ENCODE measurements at places on chromosomes 16 and 17.

- no peak for DNase-seq
Measured at GRCh38 chr17:61328351-61328750, 71.3 kb upstream of the TBX2 start.

DNA sequence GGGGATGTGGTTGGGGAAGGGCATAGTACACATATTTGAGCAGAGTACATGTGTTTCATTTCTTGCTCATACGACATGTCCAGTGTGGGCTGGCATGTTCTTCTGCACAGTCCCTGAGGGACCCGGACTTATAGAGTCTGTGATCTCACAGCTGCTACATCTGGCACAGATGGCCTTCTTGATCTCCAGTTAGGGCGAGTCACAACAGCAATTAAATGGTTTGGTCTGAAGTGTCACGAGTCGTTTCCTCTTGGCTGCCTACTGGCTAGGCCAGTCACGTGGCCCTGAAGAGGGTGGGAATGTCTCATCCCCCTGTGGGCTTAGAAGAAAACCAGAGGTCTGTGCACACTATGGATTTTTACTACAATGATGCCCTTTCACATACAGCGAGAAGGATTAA lies 443.6 kb downstream of the WWOX start:
- no peak for DNase-seq

DNA sequence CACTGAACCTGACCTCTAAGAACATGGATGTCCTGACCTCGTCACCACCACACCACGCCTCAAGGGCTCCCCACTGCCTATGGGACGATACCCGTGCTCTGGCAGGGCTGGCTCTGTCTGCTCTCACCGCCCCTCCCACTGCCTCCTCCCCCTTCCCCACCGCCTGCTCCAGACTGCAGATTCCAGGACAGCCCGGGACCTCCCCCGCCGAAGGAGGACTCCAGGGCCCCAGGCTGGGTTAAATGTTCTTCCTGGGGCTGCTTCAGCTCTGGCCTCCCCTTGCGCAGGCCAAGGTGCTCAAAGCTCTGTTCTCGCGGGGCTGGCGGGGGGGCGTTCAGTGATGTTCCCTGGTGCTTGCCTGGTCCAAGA lies 3.1 kb downstream of the NPW start:
- peak; percentile 27 for DNase-seq

DNA sequence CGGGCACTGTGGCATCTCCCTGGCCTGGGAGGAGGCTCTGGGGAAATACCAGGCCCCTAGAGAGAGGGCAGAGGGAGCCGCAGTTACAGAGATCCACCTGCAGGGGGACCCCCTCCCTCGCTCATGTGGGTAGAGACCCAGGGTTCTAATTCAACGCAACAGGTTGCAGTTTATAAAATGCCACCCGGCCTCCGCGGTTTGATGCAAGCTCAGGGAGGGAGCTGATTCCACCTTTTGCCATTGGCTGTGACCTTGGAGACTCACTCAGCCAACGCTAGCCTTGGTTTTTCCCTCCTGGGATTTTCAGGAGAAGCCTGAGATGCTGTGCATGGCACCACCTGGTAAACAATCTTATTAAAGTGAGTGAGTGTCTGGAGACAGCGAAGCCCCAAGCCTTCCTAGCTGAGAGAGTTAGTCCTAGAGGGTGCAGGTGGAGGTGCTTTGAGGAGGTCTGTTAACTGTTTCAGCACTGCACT lies 12.1 kb downstream of the TTLL6 start:
- DNase-seq = peak; percentile 63

DNA sequence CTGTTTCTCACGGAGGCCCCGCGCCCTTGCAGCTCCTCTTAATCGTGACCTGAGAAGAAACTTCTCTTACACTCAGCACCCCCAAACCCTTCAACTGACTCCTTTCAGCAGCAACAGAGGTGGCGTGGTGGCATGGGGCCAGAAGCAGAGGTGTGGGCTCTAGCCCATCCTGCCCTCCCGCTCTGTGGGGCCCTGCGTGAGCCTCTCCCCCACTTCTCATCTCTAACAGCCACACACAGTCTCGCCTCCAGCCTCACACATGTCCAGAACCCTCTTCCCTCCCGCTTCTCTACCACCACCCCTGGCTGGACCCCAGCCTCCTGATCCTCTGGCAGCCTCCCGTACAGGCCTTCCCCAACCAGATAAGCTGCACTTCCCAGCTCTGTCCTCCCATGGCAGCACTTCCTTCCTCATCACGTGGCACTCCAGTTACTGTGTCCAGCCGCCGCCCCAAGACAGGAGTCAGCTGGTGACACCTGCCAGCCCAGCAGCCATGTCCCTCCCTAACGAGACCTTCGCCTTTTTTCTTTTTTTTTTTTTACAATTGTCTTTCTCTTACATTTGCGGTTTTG lies 30.5 kb downstream of the NSMCE1 start:
- DNase-seq = no peak

GRCh38 chr16:79560318-79560717 lies 40.2 kb downstream of the MAF start:
- no peak for DNase-seq

- no peak for DNase-seq
Measured at GRCh38 chr16:19116711-19117449, 3.1 kb downstream of the ITPRIPL2 start.

GRCh38 chr17:39596543-39597267 lies 11.0 kb downstream of the NEUROD2 start:
- DNase-seq = no peak

GRCh38 chr17:32348483-32348800 lies 1.5 kb upstream of the ZNF207 start:
- DNase-seq = no peak

Data from MM.1S (cell line).